Hematopoietic multipotent progenitor cell treated with erythropoietin and hydrocortisone succinate and interleukin-3 and kit ligand, for 8 days (in vitro differentiated cells): ENCODE measurements at places on chromosomes 7 and 10.

DNA sequence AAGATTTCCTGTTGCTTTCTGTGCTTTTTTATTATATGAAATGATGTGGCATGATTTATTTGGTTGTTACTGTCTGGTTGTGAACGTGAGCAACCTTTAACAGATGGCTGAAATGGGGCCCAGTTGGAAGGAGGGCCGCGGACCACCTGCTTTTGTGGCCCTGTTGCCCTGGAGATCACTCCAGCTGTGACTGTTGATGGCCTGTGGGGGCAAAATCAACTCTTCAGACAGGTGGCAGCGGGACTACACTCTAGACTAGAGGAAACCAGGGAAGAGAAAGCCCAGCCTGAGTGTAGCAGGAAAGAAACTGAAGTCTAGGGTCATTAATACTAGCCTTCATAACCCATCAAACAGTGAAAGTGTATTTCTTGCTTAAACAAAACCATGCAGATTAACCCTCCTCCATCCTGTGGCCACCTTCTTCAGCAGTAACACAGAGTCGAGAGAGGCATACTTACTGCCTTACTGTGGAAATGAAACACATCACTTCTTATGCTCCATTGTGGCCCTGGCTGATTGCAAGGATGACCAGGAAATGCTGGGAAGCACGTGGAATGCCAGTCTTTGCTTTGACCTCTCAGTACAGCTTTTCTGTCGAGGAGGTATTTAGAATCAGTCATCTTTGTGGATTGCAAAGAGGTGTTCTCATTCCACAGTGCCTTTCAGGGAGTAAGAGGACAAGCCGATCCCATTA, 80.5 kb downstream of the CCNY start:
- DNase-seq = no peak

GRCh38 chr7:107078517-107078966, 34.0 kb downstream of the PRKAR2B start:
- DNase-seq = peak; percentile 76

GRCh38 chr10:126155528-126155927, 232.7 kb downstream of the ADAM12 start:
- no peak for DNase-seq

DNA sequence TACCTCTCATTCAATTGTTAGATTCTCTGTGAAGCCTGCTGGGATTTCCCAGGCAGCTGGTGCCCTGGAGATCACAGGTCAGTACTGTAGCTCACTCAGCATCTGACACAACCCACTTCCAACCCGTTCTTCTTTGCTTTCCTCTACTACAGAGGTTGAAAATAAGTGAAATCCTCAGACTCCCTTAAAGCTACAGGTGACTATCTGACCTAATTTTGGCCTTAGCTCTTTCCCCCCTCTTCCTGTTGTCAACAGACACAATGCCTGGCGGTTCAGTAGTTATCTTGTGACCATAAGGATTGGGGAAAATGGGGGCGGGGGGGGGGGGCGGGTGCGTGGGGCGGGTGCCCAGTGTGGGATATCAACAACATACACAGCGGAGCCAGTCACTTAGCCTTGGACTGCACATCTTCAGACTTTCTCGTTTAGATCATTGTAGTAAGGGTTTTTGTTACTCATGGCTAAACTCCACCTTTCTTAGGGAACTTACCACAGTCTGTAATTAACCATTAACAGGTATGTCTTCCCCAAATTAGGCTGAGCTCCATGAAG, 37.8 kb downstream of the MTPN start:
- peak; percentile 59 for DNase-seq

DNA sequence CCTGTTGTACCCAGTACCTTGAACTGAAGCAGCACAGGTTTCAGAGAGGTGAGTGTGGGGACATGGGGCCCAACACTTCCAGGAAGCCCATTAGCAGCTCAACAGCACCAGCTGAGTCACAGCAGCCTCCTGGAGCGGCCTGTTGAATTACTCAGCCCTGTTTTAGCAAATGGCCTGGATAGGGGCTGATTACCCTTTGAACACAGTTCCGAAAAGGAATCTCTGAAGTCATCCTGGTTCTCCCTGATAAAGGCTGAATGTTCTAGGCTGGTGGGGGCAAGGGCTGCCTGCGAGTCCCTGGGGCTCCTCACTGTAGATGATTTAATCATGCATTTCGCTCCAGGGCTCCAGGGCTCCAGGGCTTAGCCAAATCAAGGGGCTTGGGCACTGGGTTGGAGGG, 287.5 kb downstream of the GRID1 start:
- DNase-seq = no peak

GRCh38 chr7:73602721-73603651, 21.3 kb downstream of the MLXIPL start:
- DNase-seq = no peak

DNA sequence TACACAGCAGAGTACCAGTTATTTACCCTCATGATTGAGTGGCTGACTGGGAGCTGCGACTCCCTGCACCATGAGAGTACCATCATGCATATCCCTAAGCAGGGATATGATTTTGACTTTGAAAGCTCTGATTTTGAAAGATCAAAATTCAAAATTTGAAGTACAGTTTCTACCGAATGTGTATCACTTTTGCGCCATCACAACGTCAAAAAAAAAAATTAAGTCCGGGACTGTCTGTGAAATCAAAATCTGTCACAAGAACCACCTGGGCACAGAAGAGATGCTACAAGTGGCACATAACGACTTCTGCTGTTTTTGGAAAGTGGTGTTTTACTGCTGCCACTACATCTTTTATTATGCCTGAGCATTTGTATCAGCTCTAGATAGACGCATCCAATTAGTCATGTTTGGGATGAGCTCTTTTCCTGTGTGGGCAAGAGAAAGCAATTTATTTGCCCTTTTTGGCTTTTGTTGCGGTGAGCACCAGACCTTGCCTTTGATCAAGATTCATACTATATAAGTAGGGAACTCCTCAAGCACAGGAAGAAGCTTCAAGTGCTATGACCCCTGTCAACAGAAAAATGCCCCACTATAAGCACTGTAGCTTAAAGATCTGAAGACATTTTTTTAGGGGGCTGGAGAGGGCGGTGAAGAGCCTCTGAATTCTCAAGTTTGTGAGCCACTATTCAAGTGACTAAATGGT, 10.7 kb downstream of the MTPN start:
- no peak for DNase-seq

DNA sequence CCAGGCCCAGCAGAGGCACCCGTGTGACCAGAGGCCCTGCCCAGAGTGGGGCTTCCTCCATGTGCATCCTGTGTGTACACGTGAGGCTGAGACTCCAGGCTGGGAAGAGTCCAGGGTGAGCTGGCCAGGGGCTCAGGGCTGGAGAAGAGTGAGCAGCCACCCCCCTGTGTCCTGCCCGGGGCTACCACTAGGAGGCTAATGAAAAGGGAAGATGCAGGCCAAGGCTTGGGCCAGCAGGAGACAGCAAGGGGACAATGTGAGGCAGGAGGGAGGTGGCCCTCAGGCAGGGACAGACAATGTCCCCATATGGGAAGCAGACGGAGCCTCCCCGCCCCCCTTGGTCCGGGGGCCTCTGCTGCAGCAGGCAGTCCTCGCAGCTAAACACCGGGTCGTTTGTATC, 102.0 kb downstream of the HIF1AN start:
- DNase-seq = peak; percentile 20

GRCh38 chr7:26705567-26705966, 158.8 kb downstream of the SKAP2 start:
- DNase-seq = no peak

DNA sequence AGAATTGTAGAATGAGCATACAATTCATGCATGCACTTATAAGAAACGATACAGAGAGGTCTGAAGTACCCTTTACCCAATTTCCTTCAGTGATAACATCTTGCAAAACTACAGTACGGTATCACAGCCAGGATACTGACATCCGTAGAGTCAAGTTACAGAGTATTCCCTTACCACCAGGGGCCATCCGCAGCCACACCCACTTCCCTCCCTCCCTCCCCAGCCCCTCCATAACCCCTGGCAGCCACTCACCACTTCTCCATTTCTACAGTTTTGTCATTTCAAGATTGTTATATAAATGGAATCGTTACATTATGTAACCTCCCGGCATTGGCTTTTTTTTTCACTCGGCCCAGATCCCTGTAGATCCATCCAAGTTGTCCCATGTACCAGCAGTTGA, 113.6 kb upstream of the RET start:
- no peak for DNase-seq

DNA sequence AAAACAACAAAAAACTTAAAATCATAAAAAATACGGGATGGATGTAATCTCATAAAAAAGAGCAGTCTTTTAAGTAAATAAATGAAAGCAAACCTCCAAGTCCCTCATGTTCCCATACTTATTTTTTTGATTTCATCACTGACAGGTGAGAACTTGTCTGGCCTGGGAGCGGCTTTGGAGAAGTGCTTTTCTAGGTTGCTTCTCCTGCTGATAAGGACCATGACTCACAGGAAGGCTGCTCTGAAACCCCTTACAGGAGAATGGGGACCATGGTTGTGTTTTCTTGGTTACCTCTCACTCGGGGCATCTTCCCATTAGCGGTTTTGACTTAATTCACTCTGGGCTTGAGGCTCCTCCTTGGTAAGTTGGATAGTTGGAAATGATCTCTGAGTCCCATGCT, 237.4 kb downstream of the CAMK1D start:
- no peak for DNase-seq

DNA sequence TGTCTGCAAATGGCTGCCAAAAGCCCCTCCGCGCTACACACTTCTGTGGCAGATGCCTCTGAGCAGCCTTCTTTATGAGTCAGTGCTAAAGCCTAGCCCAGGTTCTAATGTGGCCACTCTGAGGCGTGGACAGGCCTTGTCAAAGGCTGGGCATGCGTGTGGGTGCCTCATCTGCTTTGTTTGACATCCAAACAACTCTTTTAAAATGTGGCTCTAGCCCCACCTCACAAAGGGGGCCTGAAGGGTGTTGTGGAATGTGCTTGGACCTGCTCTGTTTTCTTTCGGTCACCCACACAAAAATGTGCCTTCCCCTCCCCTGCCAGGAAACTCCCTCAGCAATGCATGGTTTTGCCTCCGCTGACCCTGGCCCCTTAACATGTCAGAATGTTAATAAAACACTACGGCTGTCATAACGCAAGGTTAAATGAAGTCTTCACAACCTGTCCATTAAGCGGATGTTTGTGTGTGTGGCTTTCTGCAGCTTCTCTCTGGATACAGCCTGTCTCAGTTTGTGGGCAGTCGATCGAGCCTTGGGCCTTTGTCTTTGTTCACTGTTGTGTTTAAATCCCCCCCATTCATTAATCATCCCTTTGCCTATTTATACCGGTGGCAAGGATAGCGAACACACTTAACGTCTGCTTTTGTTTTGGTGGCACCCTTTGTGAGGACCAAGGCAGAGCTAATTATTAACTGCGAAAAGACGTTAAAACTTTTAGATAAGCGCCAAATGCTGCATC, 718.9 kb downstream of the LRMDA start:
- DNase-seq = no peak

GRCh38 chr10:62640411-62640810, 164.1 kb upstream of the ADO start:
- no peak for DNase-seq

DNA sequence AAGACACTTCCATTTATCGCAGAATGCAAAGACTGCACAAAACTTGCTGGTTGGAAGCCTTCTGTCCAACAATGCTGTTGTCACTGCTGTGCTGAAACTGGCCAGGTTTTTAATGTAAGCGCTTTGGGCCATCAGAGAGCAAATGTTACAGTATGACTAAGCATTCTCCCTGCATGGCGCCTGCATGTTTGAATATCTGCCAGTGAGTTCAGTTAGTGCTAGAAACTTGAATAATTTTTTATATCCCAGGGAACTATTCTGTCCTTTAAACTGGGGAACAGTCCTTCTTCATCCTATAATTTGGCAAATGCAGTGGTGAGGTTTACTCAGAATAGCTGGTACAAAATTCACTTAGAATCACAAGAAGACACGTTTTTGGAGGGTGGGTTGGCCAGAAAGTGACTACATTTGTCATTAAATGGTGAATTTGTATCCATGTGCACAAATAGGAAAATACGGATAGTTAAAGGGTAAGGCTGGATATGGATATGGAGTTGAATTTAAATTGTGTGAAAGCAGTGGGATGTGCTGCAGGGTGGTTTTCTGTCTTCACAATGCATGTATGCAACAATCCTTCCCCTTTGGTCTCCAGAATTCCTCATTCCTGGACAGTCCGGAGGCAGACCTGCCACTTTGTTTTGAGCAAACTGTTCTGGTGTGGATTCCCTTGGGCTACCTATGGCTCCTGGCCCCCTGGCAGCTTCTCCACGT, 1.7 kb downstream of the ABCC2 start:
- no peak for DNase-seq

DNA sequence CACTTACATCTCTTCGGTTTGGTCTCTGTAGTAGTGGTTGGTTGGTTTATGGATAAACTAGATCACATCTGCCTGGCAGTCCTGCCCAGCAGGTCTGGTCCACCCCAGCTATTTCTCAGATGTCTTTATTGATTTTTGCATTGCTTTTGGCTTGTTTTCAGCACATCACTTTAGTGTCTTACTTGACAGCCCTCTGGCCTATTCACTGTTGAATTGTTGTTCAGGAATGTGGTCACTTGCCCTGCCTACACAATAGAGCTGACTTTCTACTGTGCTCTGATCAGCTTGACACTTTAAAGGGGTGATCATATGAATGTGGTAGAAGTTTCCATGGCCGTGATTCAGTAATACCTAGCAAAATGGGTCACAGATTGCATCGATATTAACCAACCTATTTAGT, 719.2 kb upstream of the LRRN3 start:
- no peak for DNase-seq

- DNase-seq = no peak
These were observed 422.4 kb downstream of the INHBA start for GRCh38 chr7:41280491-41280890.

GRCh38 chr10:68156373-68157185, 47.3 kb downstream of the MYPN start:
- DNase-seq = peak; percentile 62

- DNase-seq = no peak
These were observed 37.0 kb upstream of the RET start for GRCh38 chr10:43039624-43040481.

- no peak for DNase-seq
These were observed 166.8 kb downstream of the ADARB2 start for GRCh38 chr10:1570416-1571051.

DNA sequence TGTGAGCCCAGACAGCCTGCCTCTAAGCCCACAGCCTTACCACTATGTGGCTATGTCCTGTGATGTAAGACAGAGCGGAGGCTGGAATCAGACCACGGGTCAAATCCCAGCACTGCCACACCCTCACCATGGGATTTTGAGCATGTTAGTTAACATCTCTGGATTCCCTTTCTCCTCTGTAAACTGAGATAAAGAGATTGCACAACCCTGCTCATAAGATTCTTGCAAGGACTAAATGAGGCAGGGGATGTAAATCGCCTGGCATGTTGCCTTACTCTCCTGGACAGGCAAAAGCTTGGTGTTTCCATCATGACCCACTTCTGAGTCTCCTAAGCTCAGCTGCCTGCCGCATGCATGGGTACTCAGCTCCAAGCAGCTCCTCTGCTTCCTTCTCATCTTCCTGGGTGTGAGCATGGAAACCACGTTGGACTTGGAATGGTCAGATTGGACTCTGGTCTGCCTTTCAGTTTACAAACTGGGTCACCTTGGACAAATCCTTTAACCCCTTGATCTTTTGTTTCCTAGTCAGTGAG, 41.3 kb upstream of the MTURN start:
- no peak for DNase-seq

- DNase-seq = no peak
These were observed 508.3 kb downstream of the SORCS3 start for GRCh38 chr10:105149371-105149891.

- DNase-seq = no peak
These were observed 52.0 kb upstream of the SMNDC1 start for GRCh38 chr10:110356628-110357245.
